ENCODE measurements at places on chromosomes 11 and 22.

DNA sequence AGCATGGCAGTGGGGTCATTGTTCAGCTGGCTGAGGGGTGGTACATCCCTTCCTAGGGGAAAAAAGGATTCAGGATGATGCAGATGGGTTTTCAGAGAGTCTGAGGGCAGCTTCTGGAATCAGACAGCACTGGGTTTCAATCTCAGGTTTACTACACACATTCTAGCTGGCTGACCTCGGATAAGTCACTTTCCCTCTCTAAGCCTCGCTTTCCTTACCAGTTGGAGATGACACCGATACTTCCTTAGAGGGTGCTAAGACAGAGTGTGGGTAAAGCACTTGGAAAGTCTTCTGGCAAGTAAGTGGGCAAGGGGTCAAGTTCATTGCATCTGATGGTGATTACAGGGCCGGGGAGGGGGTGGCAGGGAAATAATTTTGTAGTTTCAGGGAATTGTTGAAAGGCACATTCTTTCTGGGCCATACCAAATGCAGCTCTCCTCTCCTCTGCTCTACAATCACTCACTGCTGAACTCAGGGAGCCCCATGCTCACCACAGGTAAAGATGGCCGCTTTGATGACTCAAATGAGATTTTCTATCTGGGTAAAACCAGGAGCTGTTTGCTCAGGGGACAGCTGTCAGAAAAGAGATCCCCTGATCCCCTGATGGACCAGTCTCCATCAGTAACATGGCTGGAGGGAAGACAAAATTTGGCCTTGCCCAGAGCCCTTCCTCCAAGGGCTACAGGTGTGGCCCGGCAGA is 6.5 kb upstream of the MIAT start:
- no peak for DNase-seq

DNA sequence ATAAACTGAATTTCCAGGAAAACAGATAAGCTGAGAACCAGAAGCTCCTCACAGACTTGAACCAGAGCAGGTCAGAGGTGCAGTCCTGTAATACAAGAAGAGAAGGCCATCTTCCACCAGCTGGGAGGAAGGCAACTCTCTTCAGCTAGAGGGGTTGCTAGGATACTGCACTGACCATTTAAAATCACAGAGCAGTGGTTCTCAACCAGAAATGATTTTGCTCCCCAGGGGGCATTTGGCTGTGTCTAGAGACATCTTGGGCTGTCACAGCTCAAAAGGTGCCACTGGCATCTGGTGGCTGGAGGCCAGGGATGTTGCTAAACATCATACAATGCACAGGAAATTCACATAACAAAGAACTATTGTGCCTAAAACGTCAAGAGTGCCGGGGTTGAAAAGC is 17.2 kb downstream of the OPCML start:
- no peak for DNase-seq

DNA sequence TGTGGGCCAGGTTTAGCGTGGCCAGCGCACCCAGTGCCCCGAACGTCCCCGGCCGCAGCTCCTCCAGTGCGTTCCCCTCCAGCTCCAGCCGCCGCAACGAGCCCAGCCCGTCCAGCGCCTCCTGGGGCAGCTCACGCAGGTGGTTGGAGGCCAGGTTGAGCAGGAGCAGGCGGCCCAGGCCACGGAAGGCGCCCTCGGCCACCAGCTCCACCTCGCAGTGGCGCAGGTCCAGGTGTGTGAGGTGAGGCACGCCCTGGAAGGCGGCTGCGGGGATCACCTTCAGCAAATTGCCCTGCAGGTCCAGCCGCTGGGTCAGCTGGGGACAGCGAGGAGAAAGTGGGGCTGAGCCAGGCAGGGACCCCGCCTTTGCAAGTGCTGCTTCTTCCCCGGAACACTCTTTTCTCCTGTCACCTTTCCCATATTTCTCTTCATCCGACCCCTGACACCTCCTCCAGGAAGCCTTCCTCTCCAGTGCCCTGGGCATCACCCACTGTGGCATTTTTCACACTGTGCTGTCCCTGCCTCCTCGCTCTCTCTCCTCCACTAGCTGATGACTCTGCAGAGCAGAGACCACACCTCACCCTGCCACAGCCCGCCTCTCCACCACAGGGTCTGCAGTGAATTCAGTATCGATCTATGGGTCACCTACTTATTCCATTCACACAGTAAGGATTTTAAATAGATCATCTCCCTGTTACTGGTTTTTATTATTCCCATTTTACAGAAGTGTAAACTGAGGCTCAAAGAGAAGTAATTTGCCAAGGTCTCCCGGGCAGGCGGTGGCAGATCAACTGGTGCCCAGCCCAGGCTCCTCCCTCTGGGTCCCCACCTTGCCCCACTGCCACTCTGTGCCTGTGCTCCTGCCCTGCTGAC is 1.9 kb downstream of the CHADL start:
- DNase-seq = no peak

DNA sequence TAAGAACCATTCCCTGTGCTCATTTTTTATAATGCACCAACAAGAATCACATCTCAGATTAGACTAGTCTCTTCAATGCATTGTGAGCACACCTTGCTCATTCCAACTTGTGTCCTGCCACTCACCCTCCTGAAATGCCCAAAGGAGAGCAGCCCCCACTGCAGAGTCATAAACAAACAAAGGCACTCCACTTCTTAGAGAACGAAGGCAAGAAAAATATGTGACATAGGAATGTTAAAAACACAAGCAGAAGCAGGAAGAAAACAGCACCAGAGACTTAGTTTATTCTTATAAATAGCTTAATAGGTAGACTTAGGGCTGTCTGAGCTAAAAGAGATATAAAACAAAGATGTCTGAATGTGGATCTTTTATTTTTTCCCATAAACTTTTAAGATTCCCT is 57.2 kb downstream of the GUCY1A2 start:
- DNase-seq = no peak

GRCh38 chr11:27388001-27388400 is 25.0 kb upstream of the CCDC34 start:
- no peak for DNase-seq

DNA sequence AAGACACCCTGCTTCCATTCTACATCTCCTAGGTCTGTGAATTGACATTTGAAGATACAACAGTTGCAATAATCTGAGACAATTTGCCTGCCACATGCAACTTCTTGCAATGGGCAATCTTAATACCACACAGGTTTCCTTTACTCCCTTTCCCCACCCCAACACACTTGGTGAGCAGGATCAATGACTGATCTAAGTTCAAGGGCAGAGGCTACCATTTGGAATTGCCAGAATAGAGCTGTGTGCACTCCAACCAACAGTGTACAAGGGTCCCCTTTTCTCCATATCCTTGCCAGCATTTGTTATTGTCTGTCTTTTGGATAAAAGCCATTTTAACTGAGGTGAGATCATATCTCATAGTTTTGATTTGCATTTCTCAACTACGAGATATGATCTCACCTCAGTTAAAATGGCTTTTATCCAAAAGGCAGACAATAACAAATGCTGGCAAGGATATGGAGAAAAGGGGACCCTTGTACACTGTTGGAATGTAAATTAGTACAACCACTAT is 2.9 kb upstream of the NNMT start:
- DNase-seq = no peak

- no peak for DNase-seq
Measured at GRCh38 chr22:49253656-49254055, 574.0 kb downstream of the BRD1 start.
